ENCODE measurements at places on chromosomes 4 and X.

- no peak for DNase-seq
Measured at GRCh38 chrX:68991691-68992345, 163.0 kb downstream of the EFNB1 start.

DNA sequence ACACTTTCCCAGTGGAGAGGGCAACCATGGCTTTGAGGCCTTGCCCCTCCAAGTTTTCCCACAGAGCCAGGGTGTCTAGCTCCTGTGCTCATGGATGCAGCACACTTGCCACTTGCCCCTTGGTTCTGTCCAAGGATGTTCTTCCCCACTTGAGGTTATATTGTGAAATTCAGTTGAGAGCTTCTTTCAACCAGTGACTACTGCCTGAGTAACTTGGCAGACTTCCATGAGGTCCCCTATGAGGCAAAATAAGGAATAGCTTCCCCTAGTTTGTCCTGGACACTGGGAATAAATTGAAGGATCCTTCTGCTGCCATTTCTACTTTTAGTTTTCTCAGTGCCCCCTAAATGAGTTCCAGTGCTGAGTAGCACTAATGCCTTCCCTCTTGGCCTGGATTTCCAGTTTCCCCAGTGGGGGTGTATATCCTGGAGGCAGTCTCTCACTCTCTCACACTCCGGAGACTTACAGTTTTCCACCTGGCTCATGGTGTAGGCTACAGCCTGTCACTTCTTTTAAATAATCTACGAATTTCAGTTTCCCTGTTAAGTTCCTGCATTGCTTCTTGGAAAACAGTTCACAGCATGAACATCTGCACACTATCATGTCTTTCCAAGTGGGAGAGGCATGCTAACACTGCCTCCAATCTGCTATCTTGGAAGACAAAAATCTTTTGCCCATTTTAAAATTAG is 36.4 kb upstream of the ADH4 start:
- DNase-seq: no peak

GRCh38 chr4:52370576-52370975 is 288.5 kb downstream of the USP46 start:
- no peak for DNase-seq

DNA sequence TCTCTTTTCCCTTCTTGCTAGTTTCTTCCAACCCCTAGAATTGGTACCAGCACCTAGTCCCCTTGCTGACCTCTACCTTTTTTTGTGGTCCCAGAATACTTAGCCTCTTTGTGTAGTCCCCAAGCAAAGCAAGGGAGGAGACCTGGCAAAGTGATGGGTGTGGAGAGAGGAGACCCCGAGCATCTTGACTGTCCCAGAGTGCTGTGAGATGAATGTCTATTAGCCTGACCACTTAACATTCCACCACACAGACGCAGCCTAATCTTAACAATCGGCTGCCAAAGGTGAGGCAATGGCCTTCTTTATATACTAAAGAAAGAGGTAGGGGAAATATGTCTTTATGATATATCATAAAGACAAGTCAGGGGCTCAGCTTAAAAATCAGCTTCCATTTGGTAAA is 55.9 kb downstream of the TRIM2 start:
- DNase-seq: no peak

- no peak for DNase-seq
Measured at GRCh38 chrX:75045369-75045768, 110.7 kb downstream of the ABCB7 start.

GRCh38 chrX:118726887-118727685 is at the start of gene IL13RA1:
IL13RA1 (plus strand) TSS chrX:118727606; CDS start chrX:118727639, 33 bp downstream.
- DNase-seq: no peak

DNA sequence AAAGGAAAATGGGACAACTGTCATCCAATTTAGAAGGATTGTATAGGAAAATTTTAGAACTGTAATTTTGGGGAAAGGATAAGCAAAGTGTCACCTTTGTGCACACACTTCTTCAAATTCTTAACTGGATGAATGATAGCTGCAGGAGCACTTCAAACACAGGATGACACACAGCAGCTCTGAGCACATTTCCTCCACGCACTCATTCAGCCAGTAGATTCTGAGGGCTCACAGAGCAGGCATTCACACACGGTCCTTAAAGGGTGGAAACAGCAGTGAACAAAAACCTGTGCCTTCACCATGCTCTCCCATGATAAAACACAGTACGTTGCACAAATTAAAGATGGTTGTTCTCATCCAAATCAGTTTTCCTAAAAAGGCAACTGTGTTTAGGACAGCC is 38.5 kb upstream of the KLF3 start:
- no peak for DNase-seq

DNA sequence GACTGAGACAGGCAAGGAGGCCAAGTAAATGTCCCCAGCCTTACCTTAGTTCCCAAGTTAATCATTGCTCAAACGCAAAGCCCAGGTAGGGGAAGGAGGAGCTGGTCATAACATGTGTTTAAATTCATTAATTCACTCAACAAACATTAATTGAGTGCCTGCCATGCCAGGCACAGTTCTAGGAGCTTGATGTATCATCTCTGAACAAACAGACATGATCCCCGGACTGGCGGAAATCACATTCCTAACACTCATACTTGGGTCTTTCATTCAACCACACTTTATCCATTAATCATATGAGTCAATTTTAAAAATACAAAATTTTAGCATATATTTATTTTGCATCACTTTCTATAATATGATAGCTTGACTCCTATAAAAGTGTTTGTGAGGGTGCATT is 335.3 kb upstream of the NOCT start:
- no peak for DNase-seq

DNA sequence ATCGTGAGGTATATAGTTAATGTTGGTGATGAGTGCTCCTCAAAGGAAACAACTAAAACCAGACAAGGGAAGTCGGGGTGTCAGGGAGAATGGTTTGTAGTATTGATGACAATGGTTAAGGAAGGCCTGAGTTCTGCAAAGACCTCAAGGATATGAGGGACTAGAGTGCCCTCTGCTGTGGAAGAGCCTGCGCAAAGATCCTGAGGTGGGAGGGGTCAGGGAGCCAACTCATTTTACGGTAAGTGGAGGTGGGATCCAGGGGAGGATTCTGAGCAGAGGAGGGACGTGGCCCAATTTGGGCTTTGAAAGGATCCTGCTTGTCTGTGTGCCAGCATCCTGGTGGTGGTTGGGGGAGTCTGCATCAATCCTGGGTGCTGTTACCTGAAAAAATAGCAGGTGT is 11.3 kb downstream of the UBA1 start:
- DNase-seq: no peak

DNA sequence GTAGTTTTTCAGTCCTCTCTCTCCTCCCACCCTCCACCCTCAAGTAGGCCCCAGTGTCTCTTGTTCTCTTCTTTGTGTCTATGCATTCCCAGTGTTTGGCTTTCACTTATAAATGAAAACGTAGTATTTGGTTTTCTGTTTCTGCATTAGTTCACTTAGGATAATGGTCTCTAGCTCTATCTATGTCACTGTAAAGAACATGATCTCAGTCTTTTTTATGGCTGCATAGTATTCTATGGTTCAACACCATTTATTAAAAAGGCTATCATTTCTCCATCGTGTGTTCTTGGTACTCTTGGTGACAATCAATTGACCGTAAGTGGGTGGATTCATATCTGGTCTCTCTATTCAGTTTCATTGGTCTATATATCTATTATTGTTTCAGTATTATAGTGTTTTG is 18.7 kb upstream of the IL2 start:
- DNase-seq: no peak

DNA sequence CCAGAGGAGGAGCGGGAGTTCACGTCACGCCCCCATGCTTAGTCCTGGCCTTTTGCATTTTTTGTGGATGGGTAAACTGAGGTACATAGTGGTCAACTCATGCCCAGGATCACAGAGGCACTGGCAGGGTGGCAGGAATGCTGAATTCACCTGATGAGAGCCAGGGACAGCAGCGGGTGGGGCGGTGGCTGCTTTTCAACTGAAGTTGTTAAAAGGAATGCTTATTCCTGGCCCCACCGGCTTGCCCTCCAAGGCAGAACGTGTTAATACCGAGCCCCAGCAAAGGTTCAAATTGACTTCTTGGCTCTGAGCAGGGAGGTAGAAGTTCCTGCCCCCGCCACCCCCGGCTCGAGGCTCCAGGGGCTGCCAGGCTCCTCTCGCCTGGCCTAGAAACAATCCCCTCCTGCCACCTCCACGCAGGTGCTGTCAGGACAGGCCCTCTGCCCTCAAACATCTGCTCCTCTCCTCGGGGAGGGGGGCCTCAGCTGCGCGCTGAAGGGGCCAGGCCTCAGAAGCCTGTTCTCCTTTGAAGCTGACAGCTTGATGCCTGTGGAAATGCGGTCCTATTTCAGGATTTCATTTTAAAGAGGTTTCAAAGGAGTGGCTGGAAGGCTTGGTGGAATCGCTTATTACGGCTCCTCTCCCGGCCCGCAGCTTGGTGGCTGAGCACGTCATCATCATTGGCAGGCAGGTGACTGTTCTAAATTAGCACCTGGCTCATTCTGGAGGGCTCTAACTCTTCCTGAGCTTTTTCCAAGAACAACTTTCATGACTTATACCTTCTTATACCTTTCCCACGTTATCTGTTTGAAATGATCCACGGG is 93.0 kb downstream of the PHKA2 start:
- DNase-seq: no peak

DNA sequence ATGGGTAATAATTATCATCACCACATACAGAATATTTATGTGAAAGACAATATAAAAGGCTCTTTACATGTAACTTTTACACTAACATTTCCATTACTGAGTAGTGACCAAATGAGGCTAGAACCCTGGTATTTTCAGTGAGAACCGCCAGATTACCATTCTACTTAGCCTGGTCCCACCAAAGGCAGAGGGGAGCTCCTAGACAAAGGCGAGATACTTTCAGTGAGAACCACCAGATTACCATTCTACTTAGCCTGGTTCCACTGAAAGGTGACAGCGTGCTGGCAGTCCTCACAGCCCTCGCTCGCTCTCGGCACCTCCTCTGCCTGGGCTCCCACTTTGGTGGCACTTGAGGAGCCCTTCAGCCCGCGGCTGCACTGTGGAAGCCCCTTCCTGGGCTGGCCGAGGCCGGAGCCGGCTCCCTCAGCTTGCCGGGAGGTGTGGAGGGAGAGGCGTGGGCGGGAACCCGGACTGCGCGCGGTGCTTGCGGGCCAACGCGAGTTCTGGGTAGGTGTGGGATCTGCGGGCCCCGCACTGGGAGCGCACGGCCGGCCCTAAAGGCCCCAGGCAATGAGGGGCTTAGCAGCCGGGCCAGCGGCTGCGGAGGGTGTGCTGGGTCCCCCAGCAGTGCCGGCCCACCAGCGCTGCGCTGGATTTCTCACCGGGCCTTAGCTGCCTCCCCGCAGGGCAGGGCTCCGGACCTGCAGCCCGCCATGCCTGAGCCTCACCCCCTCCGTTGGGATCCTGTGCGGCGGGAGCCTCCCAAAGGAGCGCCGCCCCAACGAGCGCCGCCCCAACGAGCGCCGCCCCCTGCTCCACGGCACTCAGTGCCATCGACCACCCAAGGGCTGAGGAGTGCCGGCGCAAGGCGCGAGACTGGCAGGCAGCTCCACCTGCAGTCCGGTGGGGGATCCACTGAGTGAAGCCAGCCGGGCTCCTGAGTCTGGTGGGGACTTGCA is 1276.1 kb downstream of the PCDH7 start:
- no peak for DNase-seq

DNA sequence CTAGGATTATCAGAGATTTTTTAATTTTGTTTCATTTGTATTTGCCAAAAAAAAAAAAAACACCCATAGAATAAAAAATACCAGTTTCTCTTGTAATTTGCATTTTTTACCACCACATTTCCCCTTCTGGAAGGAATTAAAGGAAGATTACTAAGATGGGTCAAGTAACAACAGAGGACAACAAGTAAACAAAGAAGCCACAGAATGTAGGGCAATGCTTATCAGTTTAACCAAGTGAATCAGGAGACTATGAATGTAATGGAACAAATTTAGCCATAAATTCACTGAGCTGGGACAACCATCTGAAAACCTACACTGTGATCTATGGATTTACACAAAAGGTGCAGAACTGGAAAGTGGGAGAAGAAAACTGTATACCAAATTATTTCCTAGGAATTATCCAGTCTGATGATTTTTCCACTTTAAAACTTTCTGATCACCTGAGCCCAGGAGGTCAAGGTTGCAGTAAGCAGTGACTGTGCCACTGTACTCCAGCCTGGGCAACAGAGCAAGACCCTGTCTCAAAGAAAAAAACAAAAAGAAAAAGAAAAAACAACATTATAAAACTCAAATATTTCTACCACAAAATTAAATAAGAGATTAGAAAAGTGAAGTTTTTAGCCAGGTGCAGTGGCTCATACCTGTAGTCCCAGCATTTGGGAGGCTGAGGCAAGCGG is 32.4 kb downstream of the LRBA start:
- no peak for DNase-seq

DNA sequence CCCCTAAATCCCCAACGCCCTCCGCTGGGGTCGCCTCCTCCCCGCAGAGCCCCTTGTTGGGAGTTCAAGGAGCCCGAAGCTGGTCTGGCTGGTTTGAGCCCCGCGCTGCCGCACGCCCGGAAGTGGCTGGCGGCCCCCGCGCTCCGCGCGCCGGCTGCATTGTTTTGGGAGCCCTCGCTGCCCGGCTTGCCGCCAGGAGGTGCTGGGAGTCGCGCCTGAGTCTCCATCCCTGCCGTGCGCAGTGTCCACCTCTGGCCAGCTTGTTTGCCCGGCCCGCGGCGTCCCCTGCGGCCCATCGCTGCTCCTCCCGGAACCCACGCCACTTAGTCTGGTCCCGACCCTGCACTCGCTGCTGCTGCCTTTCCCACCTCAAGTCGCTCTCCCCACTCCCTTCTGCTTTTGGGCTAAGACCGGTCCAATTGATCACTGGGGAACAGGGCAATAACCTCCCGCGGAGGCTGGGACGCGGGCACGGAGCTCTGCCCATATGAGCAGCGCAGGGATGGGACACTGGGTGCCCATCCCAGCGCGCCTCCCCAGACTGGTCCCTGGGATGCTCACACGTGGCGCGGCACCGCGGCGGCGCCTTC is 2.2 kb upstream of the SFRP2 start:
- no peak for DNase-seq

DNA sequence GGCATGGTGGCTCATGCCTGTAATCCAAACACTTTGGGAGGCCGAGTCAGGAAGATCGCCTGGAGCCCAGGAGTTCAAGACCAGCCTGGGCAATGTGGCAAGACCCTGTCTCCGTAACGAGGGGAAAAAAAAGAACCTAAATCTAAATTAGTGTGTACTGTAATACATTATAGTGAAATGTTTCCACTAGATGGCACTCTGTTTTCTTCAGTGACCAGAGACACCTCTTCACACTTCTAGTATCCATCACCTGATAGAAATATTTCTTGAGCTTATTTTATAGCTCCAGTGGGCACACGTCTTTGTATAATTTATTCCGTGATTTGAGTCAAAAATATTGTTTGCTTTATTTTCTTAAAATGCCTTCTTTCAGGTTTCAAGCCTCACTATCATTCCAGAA is 600.9 kb upstream of the DIPK2B start:
- DNase-seq: no peak

GRCh38 chr4:147370473-147370872 is 110.4 kb upstream of the EDNRA start:
- DNase-seq: no peak

Data from KG1 (cell line).